ENCODE measurements at places on chromosomes 2 and 18. TPM values are rescaled to one million over a fixed set of nuclear protein-coding genes. Genes with fewer than 3 reads are reported as not detected.

The RTP5 gene
- not detected for total RNA-seq

DNA sequence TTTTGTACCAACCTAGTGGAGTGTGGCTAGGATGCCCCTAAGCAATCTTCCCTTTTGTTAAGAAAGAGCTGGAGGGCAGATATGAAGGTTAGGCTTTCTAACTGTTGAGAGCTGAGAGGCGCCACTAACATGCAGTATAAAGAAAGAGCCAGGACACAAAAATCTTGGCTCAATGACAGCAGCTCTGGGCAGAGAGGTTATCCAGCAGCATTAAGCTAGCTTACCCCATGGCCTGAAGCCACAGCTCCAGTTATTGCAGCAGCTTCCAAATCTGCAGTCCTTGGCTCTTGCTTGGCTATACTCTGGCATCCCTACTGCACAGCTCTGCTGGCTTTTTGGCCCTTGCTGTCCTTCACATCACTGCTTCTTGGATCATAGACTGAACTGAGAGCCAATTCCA is 213.4 kb downstream of the GPD2 start:
- DNase-seq = no peak

- DNase-seq = no peak
Observed at GRCh38 chr2:217938036-217938435, 64.8 kb downstream of the TNS1 start.

DNA sequence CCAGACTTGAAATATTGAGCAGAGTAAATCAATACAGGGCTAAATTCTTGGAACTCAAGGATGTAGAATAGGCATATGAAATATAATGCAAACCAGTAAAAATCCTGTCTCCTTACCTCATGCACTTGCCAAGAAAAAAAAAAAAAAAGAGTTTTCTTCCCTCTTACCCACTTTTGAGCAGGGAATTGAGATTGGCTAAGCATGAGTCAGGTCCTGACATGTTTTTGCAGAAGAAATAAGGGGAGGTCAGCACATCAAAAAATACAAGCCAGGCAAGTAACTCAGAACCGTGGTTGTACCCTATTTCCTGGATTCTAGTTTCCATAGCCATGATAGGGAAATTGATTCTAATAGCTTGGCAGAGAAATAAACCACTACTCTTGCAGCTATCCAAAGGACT is 1526.7 kb downstream of the LRP1B start:
- DNase-seq = no peak

DNA sequence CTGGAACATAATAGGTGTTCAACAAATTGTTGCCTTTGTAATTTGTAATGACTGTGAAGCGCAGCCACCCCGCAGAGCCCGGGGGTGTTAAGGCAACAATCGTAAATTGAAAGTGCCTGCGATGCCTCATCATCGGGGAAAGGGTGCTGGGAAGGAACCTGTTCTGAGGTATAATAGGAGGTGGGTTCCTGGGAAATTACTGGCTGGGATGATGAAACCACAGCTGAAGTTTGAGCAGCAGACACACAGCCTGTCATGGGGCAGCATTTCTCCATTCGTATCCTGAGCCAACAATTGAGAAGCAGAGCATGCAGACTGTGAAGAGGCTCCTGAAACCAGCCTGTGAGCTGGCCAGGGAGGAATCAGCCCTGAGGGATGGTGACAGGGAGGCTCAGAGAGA is 404.0 kb upstream of the MYT1L start:
- no peak for DNase-seq

DNA sequence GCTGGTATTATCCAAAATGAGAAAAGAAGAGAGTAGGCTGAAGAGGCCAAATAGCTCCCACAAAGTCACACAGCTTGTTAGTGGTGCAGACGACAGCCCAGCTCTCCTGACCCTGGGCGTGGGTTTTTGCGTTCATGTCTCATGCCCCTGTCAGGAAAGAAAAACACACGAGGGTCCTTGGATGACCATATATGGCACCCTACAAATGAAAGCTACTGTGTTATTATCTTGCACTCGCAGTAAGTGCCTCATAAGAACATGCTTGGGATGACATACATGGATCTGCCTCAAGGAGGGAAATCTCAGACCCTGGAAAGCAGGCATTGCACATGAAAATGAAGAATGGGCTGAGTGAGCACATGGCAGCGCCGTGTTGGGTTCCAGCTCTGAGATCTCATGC is 89.7 kb downstream of the SEMA4F start:
- no peak for DNase-seq

- DNase-seq = no peak
Observed at GRCh38 chr18:2538844-2539243, 32.5 kb downstream of the METTL4 start.

- DNase-seq = no peak
Observed at GRCh38 chr18:63440219-63440618, 17.9 kb upstream of the VPS4B start.

DNA sequence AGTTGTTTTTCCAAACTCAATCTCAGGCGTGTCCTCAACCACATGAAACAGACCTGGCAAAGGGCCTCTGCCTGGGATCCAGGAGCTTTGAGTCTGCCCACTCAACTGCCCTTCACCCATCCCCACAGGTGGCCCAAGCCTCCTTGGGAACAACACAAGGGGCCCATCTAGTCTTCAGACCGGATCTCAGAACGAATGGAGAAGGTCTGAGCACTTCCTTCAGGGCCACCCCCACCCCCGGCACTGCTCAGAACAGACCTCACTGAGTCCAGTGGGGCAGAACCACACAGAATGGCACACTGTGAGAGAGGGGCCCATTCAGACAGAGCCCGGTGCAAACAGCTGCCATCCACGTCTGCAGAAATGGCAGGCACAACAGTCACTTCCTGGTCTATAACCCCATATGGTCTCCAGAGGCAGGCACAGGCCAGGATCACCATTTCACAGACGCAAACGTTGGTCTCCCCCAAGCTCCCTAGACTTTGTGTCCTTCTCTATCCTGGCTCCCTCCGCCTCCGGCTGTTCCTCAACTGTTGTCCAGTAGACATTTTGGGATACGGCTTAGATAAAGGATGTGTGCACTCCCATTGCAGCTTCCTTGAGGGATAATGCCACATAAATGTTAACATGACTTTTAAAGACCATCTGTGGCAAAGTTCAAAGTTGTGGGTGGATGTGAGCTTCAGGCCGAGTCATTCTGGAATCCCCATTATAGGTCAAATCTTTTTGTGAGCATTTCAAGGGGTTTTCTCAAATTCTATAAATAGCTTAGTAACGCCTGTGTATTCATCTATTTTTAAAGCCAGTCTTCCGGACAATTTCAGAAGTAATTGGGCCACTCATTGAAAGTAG is 149.7 kb downstream of the SMAD7 start:
- DNase-seq = no peak
